Panc1 (cell line): ENCODE measurements at places on chromosomes 5 and 9. TPM values are rescaled to one million over a fixed set of nuclear protein-coding genes. Genes with fewer than 3 reads are reported as not detected.

- DNase-seq = no peak
Measured at GRCh38 chr9:107989099-107989498, 499.5 kb upstream of the KLF4 start.

DNA sequence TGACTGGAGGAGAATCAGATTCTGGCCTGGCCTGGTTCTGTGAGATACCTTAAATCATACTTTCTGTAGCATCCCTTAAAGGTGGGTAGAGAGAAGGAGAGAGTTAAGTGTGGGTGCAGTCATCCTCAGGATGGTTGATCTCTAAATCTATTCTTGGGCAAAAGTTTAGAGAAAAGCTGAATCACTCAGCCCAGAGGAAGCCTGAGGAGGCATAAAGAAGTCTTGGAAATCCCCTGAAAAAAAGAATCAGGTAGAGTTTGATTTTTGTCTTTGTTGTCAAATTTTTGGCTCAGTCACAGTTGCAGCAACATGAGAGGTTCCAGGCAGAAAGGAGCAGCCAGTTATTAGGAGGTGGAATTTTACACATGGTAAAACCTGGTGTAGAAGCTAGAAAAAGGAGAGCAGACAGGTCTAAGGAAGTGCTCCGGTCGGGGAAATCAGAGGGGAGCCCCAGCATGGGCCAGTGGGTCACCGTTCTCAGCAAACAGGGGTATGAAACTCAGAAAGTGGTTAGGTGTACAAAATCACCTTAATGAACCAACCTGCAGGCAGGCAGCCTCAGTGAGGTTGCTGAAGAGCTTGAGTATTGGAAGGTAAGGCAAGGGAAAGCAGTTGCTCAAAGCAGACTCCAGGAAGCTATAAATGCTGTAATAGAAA, 116.2 kb upstream of the CNTLN start:
- no peak for DNase-seq

Gene PDGFRB
- 1.8 TPM for total RNA-seq

DNA sequence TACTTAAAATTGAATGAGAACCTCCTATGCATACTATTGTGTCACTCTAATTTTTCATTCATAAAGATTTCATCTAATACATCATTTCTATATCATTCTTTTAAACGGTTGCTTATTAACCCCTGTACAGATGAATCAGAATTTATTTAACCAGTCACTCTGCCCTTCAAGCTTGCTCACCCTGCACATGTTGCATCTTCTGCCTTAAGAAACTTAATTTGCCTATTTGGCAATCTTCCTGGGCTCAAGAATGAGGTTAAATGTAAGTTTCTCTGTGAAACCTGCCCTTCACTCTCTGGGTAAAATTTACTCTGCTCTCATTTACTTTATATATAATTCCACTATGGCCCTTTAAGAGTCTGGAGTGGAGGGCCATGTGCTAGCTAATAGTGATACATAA, 434.7 kb upstream of the ZNF608 start:
- DNase-seq = no peak

GRCh38 chr5:81650987-81651386, 99.9 kb downstream of the SSBP2 start:
- DNase-seq = no peak

- DNase-seq = no peak
Measured at GRCh38 chr5:83899326-83899970, 178.8 kb upstream of the HAPLN1 start.

Gene HEXB
- 248 TPM for total RNA-seq

Gene PLAC8L1
- 0.49 TPM for total RNA-seq
